MG63 (cell line): ENCODE measurements at places on chromosomes 6 and 20.

DNA sequence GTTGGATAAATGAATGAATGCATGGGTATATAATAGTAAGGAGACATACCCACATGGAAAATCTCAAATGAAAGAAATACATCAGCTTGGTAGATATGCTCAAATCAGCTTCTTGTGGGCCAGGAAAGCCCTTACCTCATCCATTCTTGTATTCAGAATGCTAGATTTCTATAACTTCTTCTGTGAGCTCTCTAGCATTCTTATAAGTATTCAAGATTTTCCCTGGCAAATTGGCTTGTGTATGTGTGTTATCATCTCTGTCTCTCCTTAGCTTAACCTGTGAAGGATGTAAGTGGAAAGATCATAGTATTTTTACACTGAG, 100.8 kb downstream of the OR2B2 start:
- no peak for DNase-seq

DNA sequence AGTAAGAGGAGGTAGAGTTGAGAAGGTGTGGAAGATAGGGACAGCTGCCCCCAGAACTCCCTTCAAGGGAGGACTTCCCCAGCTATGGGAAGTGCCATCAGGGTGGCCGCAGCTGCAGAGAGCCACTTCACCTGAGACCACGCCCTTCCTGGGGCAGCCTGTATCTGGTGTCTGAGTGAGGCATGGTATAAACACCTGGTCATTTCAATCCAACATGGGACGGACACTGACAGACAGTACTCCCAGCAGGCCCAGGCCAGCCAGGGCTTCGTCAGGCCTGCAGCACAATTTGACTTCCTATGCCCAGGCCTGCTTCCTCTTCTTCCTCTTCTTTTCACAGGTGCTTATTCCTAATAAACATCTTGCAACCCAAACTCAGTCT, 4.5 kb downstream of the SOX12 start:
- DNase-seq, result no peak

DNA sequence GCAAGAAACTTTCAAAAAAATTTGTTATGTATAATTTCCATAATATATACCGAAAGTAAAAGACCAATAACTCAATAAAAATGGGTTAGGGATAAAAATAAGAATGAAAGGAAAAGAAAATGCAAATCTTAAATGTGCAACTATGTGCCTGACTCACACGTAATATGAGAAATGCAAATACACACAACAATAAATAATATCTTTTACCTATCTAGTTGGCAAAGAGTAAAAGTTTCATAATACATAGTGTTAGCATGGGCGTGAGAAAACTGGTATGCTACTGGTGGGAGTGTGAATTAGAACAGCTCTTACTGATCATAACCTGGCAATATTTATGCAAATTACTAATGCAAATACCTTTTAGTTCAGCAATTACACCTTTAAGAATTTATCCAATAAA, 438.5 kb upstream of the CITED2 start:
- DNase-seq, result no peak

DNA sequence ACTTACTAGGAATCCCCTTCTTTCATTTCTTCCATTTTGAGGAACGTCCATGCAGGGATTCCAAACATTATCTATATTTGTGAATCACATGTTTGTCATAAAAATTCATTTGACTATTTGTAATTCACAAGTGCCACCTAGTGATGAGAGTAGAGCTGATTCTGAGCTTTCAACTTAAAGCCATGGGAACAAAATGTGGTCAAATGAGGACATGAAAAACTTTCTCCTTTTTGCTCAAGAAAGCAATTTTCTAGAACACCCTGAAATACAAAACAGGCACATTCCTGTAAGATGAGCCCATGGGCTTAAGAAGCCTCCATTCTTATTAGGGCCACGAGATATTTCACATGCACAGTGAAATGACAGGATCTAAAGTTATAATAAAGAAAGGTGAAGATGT, 12.3 kb downstream of the MAP3K7 start:
- no peak for DNase-seq

DNA sequence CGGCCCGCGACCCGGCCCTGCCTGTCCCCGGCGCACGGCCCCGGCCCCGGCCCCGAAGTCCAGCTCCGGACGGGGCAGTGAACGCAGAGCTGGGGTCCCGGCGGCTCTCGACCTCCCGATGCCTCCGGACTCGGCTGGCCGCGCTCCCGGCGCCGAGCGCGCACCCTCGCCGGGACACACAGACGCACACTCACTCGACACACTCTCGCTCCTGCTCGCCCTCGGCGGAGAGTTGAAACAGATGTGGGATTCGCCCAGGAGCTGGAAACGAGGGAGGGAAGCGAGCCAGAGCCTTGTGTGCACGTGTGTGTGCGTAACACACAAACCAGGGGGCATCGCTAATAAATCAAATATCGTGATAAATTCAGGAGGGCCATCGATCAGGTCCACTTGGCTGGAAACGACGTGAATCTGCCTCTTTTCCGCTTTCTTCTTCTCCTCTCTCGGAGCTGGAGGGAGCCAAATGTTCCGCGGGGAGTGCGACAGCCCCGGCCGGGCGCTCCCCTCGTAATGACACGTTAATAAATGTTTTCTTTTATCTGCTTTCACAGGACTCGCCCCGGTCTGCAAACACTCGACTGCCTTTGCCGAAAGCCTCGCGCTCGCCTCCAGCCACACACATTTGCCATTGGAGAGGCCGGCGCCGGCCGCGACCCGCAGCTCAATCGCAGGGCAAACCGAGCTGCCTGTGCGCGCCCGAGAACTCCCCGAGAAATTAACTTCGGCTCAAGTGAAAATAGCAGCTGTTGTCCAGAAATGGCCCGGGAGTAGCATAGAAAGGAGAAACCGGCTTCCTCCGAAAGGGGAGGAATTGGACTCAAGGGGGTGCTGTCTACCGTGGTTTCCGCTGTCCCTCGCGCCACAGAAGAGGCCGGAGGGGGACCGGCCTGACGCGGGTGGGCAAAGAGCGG, 828 bp upstream of the SULF2 start:
- DNase-seq, result peak; percentile 66

- no peak for DNase-seq
Observed at GRCh38 chr6:137874204-137875057, 7.4 kb downstream of the TNFAIP3 start.

DNA sequence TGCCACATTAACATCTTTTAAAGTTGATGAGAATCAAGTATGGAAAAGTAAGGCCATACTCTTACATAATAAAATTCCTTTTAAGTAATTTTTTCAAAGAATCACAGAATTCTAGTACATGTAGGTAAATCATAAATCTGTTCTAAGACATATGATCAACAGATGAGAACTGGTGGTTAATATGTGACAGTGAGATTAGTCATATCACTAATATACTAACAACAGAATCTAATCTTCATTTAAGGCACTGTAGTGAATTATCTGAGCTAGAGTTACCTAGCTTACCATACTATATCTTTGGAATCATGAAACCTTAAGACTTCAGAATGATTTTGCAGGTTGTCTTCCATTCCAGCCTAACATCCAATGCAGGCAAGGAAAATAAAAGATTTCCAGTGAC, 11.6 kb downstream of the PLN start:
- DNase-seq, result no peak

GRCh38 chr6:88680654-88681053, 282.8 kb downstream of the RNGTT start:
- no peak for DNase-seq

- no peak for DNase-seq
Observed at GRCh38 chr6:11425876-11426275, 111.7 kb upstream of the TMEM170B start.

- no peak for DNase-seq
Observed at GRCh38 chr6:72417759-72418158, 204.1 kb upstream of the KCNQ5 start.

DNA sequence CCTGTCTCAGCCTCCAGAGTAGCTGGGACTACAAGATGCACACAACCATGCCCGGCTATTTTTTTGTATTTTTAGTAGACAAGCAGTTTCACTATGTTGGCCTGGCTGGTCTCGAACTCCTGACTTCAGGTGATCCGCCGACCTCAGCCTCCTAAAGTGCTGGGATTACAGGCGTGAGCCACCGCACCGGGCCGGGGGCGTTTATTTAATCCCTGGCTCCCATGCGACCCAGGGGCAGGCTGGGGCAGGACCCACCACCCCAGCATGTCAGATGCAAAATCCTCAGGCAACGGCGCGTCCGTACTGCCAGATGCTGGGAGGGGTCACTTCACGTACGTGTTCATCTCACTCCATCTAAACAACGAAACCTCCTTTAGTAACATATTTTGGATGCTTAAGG, 518.7 kb upstream of the NOX3 start:
- no peak for DNase-seq

DNA sequence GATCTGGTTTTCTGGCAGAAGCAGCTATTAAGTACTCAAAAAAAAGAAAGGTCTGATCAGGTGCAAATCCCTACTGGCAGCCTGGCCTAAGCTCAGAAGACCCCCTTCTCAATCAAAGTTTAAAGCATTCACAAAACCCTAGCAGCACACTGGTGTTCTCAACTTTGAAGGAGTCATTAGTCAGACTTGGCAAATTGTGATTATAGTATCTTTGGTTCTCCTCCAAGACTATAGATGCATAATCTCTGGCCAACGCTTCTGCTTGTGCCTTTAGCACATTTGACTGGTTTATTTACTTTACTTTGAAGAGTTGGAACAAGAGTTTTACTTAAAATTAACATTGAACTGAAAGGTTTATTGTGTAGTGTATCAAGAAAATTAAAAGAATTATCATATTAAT, 248.9 kb downstream of the PTPRK start:
- no peak for DNase-seq

DNA sequence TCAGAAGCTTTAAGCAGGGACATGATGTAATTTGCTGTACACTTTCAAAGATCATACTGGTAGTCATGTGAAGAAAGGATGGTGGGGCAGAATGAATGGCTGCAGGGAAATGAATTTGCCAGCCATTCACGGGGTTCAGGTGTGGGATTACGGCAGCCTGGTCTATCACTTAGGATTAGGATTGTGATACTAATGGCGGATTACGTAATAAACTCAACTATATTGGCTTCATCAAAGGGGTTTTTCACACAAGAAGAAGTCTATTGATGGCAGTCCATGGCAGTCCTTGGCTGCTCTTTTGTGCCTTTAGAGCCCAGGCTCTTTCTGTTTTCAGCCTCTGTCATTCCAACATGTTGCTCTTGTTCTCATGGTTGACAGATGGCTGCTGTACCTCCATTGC, 12.6 kb upstream of the EEF1E1 start:
- no peak for DNase-seq

DNA sequence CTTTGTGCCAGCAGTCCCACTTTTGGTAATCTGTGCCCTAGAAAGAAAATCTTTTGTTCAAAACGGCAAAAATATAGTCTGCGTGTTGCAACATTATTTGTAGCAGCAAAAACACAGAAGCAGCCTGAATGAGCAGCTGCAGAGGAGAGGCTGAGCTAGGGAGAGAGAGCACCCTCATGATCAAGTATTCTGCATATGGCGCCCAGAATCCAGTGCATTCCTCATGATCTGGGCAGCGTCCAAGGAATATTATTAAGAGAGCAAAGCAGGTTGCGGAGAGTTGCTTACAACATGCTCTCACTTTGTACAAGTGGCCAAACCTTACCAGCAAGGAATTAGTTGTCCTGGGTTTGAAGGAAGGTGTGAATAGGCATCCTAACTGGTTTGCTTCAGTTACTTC, 25.9 kb downstream of the KIZ start:
- no peak for DNase-seq

- peak; percentile 83 for DNase-seq
Observed at GRCh38 chr6:47061309-47062300, 19.5 kb upstream of the ADGRF1 start.

- DNase-seq, result no peak
Observed at GRCh38 chr6:116268589-116269293, 11.0 kb downstream of the TSPYL1 start.

DNA sequence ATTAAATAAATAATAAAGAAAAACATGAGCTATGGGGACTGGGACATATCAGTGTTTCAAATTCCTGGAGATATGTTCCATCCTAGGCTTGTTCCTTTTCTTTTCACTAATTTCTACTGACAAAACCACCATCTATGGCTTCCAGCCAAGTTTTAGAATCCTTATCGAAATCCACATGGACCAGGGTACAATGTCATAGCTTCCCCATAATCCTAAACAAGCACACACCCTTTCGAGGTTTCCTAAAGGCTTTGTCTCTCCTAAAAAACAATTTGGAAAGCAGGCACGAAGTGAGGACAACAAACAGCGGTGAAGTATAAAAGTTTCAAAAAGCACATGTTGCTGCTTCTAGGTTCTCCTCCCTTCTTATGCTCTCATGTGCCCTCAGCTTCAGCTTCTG, 13.3 kb upstream of the DST start:
- DNase-seq, result no peak

DNA sequence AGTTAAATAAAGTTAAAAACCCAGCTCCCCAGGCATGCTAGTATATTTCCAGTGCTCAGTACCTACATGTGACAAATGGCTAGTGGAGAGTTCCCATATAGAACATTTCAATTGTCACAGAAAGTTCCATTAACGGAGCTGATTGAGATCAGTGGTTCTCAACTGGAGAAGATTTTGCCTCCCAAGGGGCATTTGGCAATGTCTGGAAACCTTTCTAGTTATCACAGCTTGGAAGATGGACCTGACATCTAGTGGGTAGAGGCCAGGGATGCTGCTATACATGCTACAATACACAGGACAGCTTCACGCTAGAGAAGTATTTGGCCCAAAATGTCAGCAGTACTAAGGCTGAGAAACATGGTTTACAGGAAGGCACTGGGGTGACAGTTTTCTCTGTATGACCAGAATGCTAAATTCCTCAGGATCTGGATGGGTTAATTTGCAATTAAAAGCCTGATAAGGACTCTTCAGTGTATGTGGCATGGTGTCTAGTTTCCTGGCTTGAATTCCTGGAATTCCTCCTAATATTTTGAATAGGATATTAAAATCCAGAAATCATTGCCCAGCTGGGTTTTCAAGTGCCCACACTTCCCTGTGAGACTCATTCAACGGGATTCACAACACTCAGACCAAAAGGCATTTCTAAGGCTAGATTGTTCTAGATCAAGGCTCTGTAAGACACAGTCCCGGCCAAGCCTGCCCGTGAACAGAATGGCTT, 84.7 kb upstream of the SALL4 start:
- no peak for DNase-seq

- DNase-seq, result no peak
Observed at GRCh38 chr6:123803504-123804013, at the start of gene NKAIN2. Gene NKAIN2 (plus strand): TSS chr6:123803865.
